ENCODE measurements at places on chromosomes 7 and 10. TPM values are rescaled to one million over a fixed set of nuclear protein-coding genes. Genes with fewer than 3 reads are reported as not detected.

SCART1 gene
- total RNA-seq = not detected

LIPM gene
- total RNA-seq = not detected

MMD2 gene
- total RNA-seq = not detected

C7orf25 gene
- total RNA-seq = 12.2 TPM

KCNIP2 gene
- 0.20 TPM for total RNA-seq

AKR1C1 gene
- total RNA-seq = 7,564 TPM

UBTD1 gene
- 23.3 TPM for total RNA-seq
